ENCODE measurements at places on chromosomes 3 and 15.

DNA sequence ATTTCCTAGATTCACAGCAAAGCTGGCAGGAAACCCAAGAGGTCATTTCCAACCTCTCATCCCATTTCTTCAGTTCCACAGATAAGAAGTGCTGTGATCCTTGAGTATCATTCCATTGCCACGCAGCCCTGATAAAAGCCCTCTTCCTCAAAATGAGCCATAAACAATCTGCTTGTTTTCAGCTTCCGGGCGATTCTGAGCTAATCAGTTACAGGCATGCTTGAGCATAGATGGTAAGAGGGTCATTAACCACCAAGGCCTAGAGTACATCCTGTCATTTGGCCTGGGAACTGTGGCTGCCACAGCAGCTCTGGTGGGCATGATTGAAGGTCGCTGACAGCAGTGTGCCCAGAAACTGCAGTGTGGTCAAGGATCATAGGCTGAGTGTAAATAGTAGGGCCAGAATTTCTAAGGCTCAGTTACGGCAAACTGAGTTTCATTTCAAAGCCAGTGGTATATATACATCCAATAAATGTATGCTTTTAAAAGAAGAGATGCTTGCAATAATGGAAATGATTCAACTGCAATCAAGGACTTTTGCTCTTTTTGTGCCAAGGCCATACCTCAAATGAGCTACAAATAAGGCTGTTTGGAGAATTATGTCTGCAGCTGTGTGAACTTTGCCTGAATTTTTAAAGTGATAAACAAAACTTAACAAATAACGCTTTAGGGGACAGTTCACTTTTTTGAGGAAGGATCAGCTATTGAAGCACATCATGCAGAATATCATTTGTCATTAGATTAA, 47.3 kb downstream of the P3H2 start:
- no peak for DNase-seq

DNA sequence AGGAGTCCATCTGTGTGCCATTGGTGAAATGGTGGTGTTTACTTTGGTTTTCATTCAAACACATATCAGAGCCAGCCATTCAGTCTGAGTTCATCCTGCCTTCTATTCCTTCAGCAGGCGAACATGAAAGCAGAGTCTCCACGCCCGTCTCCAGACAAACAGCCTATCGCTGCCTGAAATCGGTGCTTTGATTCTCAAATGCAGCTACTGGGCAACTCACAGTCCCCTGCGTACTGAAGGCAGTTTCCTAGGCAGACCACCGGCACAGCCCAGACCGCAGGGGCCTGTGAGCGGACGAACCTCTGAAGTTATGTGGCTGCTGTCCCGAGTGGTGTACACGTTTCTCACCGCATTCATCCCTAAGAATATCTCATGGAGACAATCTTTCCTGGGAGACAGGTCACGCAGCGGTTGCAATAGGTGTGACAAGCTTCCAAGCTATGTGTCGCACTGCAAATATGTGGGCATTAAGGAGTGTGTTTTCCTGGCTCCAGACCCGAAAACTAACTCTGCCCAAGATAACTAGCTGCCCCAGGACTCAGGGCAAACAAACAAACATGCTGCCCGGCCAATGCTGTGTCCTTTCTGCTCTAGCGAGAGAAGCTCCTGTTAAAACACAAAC, 16.9 kb upstream of the RYR3 start:
- DNase-seq: no peak

DNA sequence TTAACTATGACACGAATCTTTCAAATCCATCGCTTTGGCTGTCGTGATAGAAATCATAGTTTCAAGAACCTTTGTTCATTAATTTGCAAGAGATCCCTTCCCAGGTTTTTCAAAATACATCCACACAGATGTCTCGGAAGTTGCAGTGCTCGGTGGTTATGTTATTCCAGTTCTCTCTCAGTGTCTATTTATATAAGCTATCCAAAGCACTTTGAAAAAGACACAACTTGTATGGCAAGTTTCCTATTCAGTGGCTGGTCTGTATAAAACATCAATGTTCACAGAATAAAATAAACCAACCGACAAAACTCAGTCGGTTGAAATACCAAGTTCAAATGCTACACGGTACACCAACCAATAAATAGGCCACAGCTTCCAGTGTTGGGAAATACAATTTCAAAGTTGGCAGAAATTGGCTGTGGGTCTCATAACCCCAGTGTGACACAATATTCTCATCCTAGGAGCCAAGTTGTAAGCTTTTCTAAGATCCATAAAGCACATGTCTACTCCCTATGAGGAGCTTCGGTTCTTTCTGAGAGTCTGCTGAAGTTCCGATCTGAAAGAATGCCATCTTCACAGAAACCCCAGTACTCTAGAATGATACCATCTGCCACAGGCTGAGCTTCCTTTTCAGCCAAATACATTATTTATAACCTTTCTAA, 23.7 kb downstream of the SATB1 start:
- no peak for DNase-seq

- no peak for DNase-seq
These were observed 29.8 kb upstream of the FAH start for GRCh38 chr15:80123034-80123433.

- DNase-seq: no peak
These were observed 10.7 kb downstream of the CCDC32 start for GRCh38 chr15:40554161-40554525.

GRCh38 chr3:149850787-149851584, 38.0 kb downstream of the RNF13 start:
- DNase-seq: no peak

GRCh38 chr3:135197246-135197645, 402.2 kb downstream of the EPHB1 start:
- DNase-seq: no peak

GRCh38 chr3:95883801-95884200, 930.6 kb upstream of the EPHA6 start:
- no peak for DNase-seq

DNA sequence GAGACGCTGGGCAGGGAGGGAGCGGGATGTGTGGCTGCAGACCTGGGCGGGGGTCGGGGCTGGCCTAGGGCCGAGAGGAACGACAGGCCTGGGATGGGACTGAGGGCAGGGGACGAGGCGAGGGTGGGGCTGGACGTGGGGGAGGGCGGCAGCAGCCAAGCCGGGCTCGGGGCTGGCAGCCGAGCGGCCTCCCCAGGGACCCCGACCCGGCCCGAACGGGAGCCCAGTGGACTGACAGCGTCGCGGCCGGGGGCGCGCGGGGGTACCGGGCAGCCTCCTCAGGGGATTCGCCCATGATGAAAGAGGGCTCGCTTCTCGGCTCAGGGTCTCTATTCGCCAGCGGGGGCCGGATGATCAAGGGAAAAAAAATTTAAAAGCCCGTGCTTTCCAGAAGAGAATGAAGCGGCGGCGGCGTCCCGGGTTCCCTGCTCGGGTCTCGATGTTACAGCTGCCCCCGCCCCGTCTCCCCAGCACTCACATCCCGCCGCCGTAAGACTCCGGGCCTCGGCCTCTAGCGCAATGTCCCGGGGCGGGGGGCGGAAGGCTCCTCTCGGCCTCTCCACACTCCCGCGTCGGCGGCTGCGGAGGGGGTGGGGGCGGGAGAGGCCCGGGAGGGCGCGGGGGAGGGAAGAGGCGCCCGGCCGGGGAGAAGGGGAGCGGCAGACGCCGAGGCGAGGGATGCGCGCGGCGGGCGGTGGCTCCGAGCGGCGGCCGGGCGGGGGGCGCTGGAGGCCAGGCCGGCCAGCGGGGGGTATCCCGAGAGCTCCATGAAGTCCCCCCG, 4.3 kb downstream of the PTH1R start:
- DNase-seq: peak; percentile 8

- no peak for DNase-seq
These were observed 396.5 kb upstream of the GBE1 start for GRCh38 chr3:82157952-82158351.

DNA sequence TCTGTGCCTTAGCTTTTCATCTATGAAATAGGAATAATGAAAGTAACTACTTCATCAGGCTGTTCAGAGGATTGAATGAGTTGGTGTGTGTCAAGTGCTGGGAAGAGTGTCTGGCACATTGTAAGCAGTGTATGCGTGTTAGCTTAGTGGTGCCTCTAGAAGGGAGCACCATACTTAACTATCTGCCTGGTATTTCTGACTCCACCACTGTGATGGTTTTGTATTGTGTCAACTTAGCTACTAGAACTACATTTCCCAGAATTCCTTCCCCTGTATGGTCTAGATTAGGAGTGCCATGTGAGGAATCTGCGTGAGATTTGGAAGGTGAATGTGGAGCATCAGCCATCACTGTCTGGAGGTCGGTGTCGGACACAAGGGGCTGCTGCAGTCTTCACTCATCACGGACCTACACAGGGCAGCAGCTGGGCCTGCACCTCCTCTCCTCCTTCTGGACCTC, 115.4 kb upstream of the GALNT15 start:
- no peak for DNase-seq

DNA sequence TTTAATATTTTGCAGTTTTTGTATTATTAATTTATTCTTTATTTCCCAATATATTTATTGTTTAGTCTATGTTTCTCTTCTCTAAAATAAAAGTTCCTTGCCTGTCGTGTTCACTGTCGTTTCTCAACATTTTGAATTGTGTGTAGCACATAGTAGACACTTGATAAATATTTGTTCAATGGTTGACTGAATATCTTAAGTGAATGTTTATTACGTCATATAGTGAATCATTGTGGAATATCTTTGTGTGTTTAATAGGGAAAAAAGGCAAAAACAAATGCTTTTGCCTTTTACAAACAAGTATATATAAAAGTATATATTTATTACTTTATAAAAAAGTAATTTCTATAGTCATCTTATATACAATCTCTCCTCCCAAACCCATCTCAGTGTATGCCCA, 572.3 kb downstream of the EPHA3 start:
- DNase-seq: no peak

GRCh38 chr3:21752749-21753347, 1.8 kb upstream of the ZNF385D start:
- no peak for DNase-seq

- peak; percentile 9 for DNase-seq
These were observed 5.9 kb downstream of the NUP210 start for GRCh38 chr3:13414040-13414729.

DNA sequence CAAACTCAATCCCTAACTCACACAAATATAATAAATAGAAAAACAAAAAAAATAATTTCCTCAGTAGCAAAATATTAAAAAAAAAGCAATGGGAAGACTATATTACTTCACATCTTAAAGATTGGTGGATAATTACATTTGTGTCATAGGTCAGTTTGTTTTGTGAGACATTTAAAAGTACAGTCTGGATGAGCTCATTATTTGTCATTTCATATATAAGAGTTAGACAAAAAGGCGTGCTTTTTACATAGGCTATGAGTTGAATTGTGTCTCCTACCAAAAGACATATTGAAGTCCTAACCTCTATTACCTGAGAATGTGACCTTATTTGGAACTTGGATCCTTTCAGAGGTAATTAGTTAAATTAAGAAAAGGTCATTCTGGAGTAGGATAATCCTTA, 710.1 kb upstream of the CBLB start:
- DNase-seq: no peak

- no peak for DNase-seq
These were observed 65.4 kb downstream of the FOXP1 start for GRCh38 chr3:71518089-71518488.

- no peak for DNase-seq
These were observed 8.6 kb downstream of the PODXL2 start for GRCh38 chr3:127637546-127637945.

DNA sequence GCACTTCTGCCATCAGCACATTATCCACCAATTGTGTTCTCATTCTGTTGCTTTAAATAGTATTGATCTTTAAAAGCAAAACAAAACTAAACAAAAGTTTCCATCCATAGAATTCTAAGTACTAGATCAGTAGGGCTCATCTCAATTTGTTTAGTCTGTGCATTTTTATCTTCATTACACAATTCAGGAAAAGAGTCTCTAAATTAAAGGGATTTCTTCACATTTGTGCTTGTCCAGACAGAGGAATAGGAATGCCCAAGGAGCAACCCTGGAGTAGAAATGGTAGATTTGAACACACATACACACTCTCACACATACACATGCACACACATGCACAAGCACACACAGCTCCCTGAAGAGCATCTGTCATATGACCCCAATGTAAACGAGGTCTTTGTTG, 21.4 kb downstream of the LMCD1 start:
- DNase-seq: no peak

DNA sequence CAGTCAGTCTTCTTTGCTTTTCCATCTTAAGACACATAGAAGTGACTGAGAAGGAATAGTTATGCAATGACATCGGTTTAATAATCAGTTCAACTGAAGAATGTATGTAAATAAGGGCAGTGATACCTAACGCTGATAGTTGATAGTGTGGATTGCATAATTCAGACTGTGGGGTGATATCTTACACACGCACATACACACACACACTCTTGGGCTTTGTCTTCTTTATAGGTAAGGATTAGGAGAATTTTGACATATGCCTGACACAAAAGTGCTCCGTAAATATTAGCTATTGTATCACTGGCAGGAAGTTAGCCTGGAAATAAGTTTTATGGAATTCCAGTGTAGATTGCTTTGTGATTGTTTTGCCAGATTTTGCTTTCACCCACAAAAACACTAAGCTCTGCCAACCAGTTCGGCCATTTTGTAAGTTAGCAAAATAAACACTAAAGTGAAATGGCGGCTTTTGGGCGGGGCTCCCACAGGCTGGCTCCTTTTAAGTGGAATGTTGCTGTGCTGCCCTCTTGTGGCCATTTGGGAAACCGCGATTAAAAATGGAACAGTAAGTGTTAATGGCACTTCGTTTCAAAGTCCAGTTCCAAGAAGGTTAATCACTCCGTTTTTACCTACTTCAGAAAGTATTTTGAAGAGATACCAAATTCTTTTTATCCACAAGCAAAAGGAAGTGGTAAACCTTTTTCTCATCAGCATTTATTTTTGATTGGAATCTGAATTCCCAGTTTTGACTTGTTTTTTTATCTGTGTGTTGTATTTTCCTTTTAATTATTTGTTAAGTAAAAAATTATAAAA, 17.7 kb downstream of the CHD2 start:
- DNase-seq: peak; percentile 89

DNA sequence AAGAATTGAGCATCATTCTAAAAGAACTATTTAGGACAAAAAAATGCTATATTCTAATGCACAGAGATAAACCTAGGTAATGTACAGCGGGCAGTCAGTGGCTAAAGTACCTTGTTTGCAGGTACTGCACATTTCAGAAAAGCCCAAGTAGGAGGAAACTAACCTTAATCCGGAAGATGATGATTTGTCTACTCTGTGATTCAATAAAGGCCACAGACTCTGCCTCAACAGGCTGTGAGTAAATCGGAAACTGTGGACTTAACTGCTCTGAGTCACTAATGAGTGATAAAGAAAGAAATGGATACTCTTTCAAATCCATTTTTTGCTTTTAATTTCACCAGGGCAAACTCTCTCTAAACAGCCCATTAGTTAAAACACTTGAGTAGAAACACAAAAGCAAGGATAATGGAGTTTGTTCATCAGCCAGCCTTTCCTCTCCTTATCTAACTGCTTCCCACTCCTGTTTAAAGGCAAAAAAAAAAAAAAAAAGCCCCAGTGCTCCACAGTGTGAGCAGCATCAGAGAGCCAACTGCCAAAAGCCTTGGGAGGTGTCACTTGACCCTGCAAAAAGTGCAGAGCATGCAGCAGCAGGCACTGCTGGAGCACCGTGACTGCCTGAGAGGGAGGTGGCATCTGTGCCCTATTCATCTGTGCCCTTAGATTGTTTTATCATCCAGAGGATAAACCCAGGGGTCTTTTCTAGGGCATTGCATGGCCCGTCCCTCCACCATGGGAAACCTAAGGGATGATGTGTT, 187.7 kb downstream of the SATB1 start:
- no peak for DNase-seq

Data from activated naive CD4-positive, alpha-beta T cell (primary cell).